CD4-positive, alpha-beta T cell treated with Interleukin-2 at 100 ng/mL for 4 hours (primary cell): ENCODE measurements at places on chromosomes 16 and 17.

GRCh38 chr17:71458322-71458721, 662.5 kb upstream of the SOX9 start:
- no peak for DNase-seq

GRCh38 chr17:32356750-32357149, 6.8 kb downstream of the ZNF207 start:
- DNase-seq: no peak

- DNase-seq: no peak
Measured at GRCh38 chr17:72974605-72975232, 117.8 kb downstream of the SLC39A11 start.

DNA sequence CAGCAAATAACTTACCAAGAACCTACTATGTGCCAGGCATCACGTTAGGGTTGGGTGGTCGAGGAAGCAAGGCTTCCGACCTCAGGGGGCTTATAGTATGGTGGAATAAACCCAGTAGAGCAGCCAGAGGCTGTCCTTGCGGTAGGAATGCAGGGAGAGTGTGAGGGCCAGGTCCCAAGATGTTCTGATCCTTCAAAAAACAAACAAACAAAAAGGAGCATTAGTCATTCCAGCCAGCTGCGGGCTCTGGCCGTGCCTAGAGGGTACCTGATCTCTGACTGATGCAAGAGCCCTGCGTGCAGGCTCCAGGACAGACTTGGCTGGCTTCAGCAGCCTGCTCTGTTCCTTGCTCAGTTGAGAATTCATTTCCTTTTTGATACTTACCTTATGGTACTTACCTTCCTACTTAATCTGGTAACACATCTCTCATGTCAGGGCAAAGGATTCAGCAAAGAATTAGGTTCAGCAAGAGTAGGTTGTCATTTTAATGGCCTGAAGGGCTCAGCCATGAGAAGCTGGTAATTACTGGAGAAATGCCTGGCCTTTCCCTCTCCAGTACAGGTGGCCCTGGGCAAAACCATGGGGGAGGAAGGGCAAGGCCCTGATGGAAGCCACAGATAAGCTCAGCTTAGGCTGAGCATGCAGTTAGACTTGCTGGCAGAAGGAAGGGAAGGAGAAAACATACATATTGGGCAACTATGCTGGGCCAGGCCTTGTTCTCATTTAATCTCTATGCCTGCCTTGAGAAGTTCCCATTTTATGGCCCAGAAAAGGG, 18.4 kb downstream of the CYB5D2 start:
- DNase-seq: no peak

GRCh38 chr17:35795007-35795870, at the start of gene MMP28:
TSS of gene MMP28 (minus strand) at chr17:35795641. CDS start at chr17:35795377, 264 bp downstream.
- peak; percentile 15 for DNase-seq

DNA sequence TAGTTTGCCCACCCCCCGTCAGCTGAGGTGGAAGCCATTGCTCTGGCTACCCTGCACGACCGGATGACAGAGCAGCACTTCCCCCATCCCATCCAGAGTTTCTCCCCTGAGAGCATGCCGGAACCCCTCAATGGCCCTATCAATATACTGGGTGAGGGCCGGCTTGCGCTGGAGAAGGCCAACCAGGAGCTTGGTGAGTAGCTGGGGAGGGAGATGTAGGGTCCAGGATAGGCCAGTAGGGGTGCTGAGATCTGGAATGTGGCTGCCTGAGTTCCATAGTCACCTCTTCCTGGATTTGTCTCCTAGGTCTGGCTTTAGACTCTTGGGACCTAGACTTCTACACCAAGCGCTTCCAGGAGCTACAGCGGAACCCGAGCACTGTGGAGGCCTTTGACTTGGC, 6.4 kb downstream of the PFAS start:
- DNase-seq: no peak

- no peak for DNase-seq
Measured at GRCh38 chr16:57624044-57624688, 4.3 kb upstream of the ADGRG1 start.

DNA sequence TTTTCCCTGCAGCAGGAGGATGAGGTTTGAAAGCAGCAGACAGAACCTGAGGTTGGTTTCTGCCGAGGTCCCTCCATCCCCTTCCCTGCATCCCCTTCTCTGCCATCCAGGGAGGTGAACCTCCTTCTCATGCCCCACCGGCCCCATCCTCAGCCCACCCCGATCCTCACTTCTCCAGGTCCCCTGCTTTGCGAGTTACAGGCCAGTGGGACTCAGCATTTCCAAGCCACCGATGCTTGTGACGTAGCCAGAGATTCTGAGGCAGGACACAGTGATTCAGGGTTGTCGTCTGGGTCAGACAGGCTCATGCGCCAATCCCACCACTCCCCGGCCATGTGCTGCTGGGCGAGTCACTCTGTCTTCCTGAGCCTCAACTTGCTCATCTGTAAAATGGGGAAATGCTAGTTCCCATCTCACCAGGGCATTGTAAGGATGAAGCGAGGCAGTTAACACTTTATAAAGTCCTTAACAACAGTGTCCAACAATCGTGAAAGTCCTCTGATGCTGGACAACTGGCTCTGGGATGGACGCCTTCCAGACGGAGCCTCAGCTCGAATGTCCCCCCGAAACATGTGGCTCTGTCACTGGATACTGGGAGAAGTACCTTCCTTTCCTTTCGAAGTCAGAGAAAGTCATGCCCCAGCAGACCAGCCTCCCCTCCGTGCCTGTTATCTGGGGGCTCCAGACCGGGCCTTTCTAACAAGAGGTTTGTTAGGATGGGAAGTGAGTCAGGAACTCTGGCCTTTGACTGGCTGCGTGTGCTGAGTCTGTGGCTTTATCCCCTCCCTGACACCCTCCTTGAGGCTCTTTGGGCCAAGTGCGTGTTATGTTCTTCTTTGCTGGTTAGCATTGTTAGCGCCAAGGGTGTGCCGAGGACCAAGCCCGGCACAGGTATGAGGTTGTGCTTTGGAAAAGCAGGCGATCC, 21.9 kb downstream of the SEC14L5 start:
- no peak for DNase-seq

- DNase-seq: no peak
Measured at GRCh38 chr16:17302620-17303019, 168.1 kb downstream of the XYLT1 start.

- DNase-seq: peak; percentile 38
Measured at GRCh38 chr16:88466175-88466862, 13.2 kb downstream of the ZFPM1 start.

DNA sequence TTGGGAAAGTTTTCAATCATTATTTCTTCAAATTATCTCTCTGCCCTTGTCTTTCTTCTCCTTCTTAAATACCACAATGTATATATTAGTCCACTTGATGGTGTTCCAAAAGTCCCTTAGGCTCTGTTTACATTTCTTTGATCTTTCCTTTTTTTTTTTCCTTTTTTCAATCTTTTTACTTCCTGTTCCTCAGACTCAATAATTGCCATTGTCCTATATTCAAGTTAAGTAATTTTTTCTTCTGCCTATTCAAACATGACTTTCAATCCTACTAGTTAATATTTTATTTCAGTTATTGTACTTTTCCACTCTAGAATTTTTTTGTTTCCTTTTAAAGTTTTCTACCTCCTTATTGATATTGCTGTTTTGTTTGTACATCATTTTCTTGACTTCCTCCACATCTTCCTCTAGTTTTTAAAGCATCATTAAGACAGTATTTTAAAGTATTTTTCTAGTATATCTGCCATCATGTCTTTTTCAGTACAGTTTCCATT, 15.8 kb upstream of the UQCRC2 start:
- DNase-seq: no peak

GRCh38 chr16:86952769-86953168, 364.4 kb downstream of the C16orf95 start:
- no peak for DNase-seq

DNA sequence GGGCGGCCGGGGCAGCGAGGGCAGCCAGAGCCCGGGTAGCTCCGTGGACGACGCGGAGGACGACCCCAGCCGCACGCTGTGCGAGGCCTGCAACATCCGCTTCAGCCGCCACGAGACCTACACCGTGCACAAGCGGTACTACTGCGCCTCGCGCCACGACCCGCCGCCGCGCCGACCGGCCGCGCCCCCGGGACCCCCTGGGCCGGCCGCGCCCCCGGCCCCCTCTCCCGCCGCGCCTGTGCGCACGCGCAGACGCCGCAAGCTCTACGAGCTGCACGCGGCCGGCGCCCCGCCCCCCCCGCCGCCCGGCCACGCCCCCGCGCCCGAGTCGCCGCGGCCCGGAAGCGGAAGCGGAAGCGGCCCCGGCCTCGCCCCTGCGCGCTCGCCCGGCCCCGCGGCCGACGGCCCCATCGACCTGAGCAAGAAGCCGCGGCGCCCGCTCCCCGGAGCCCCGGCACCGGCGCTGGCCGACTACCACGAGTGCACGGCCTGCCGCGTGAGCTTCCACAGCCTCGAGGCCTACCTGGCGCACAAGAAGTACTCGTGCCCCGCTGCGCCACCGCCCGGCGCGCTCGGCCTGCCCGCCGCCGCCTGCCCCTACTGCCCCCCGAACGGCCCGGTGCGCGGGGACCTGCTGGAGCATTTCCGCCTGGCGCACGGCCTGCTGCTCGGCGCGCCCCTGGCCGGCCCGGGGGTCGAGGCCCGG, 36.1 kb upstream of the ZC3H18 start:
- peak; percentile 78 for DNase-seq

- DNase-seq: no peak
Measured at GRCh38 chr17:38575781-38576180, 30.0 kb downstream of the SRCIN1 start.

DNA sequence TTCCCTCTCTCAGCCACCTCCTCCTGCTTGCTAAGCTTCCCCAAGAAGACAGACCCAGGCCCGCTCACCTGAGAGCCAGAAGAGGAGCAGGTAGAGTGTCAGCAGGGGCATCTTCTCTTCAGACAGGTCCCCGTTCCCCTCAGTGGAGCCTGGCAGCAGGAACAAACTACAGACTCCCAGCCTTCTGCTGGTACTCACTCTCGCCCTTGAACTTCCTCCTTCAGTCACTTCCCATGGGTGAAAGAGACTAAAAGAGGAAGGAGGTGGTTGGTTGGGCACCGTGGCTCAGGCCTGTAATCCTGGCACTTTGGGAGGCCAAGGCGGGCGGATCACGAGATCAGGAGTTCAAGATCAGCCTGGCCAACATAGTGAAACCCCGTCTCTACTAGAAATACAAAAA, at the start of gene CD300LF:
Gene CD300LF (minus strand): TSS at position 168 of the 400 bp plus-strand sequence. CDS start 57 bp downstream, at position 111.
- DNase-seq: no peak

GRCh38 chr17:74671031-74671771, 41.5 kb downstream of the CD300LF start:
- peak; percentile 65 for DNase-seq

DNA sequence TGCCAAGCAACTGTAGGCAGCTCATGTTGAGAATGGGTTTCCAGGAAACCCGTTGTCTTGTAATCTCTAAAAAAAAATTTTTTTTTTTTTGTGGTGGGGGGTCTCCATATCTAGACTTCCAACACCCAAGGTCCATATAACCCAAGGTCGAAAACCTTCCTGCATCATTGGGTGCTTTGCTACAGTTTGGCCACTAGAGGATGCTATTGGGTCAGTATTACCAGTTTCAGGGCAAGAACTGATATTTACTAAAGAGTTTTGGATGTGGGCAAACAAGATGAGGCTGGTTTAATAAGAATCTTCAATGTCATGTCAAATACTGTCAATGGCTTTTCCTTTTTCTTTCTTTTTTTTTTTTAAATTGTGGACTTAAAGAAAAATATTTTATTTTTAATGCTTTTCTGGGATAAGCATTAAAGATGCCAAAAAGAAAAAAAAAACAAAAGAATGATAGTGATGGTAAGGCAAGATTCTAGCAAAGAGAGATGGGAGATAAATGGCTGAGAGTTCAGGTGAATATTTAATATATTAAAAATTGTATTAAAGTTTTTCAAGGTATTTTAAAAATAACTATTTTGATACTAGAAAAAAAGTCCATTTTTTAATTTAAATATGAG, 62.2 kb downstream of the DHRS7C start:
- peak; percentile 41 for DNase-seq

DNA sequence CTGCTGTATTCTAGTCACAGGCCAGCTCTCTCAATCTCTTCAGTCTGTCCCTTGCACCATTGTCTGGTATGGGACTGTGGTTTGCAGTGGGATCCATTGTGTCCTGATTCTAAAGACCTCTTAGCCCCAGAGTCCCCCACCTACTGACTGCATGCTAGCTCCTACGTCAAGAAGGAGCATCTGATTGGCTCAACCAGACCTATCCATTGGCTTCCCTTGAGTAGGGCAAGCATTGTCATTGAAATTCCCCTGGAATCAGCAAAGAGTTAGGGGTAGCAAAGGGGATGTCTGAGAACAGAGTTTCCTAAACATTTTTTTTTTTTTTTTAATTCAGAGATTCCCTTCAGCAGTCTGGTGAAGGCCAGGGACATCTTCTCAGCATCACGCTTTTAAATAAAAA, 175.3 kb upstream of the MPHOSPH6 start:
- no peak for DNase-seq

GRCh38 chr17:19538095-19539039, 4.7 kb downstream of the SLC47A1 start:
- no peak for DNase-seq

DNA sequence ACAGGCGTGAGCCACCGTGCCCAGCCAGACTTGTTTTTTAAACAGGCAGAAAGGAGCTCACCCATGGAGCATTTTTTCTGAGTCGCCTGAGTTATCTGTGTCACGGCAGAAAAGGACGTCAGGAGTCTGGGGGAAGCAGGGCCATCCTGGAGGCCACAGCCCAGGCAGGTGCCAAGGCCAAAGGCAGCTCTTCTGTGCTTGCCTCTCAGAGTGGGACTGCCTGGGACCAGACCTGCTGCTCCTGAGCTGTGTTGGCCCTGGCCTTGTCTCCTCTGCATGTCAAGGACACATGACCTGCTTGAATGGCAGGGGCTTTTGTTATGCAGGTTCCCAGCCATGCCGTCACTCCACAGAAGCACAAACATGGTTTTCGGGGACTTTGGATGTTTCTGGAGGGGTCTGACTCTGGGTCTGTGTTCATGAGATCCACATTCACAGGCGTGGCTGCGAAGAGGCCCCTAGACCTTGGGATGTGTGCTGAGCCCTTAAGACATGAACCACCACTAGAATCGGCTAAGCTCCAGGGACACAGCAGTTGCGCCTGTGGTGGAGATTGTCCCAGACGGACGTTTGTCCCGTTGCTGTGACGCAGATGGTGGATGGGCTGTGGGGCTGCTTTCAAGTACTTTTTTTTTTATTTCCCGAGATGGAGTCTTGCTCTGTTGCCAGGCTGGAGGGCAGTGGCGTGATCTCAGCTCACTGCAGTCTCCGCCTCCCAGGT, 33.8 kb downstream of the FOXK2 start:
- DNase-seq: no peak

DNA sequence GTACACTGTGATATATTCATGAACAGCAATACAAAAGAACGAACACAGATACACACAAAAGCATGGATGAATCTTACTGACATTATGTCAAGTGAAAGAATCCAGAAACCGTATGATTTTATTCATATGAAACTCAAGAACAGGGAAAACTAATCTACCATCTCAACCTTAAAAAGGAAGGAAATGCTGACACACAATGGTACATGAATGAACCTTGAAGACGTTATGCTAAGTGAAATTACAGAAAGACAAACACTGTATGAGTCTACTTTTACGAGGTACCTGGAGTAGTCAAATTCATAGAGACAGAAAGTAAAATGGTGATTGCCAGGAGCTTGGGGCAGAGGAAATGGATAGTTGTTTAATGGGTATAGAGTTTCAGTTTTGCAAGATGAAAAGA, 8.7 kb upstream of the PRKCB start:
- DNase-seq: peak; percentile 21
